Stimulated activated CD8-positive, alpha-beta memory T cell treated with anti-CD3 and anti-CD28 coated beads, Interleukin-2, amount 100 ng/mL, for 1 hour (primary cell): ENCODE measurements at places on chromosomes 16 and 17.

GRCh38 chr17:27960183-27960849, 67.2 kb upstream of the LYRM9 start:
- DNase-seq: no peak

GRCh38 chr16:67641779-67642708, 2.9 kb upstream of the CARMIL2 start:
- no peak for DNase-seq

- no peak for DNase-seq
Measured at GRCh38 chr17:57107498-57108101, 22.6 kb downstream of the AKAP1 start.

- no peak for DNase-seq
Measured at GRCh38 chr17:75273977-75274708, 3.1 kb upstream of the MIF4GD start.

DNA sequence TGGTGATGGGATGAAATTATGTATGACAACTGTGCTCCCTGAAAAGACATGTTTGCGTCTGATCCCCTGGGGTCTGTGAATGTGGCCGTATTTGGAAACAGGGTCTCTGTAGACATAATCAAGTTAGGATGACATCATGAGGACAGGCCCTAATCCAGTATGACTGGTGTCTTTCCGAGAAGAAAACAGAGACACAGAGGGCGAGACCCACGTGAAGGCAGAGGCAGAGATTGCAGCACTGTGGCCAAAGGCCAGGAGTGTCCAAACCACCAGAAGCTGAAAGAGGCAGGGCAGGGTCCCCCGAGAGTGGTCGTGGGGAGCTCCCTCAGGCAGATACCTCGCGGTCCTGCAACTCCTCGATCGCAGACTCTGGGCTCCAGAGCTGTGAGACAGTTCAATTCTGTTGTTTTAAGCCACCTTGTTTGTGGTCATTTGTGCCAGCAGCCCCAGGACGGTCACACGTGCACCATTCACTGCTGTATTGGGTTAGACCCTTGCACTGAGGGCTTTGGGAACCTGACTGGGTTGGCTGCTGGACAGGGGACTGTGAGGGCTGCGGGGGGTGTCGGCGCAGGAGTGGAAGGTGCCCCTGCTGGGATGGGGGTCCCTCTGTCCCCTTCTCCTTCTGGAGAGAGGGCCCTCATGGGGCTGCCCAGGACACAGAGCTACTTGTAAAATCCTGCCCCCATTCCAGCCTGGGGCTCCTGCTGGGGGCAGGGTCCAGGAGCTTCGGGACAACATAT, 27.7 kb downstream of the METRNL start:
- no peak for DNase-seq

DNA sequence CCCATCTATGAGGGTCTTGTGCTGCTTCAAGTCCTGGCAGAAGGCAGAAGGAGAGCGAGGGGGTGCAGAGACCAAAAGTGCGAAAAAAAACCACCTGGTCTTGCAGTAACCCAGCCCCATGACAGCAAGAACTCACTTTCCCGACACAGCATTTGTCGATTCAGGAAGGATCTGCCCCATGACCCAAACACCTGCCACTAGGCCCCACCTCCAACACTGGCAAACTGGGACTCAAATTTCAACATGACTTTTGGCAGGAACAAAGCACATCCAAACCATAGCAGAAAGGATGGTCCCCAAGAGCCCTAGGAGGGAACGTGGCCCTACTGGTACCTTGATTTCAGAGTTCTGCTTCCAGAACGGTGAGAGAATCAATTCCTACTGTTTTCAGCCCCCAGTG, 34.7 kb upstream of the KLHDC4 start:
- no peak for DNase-seq

DNA sequence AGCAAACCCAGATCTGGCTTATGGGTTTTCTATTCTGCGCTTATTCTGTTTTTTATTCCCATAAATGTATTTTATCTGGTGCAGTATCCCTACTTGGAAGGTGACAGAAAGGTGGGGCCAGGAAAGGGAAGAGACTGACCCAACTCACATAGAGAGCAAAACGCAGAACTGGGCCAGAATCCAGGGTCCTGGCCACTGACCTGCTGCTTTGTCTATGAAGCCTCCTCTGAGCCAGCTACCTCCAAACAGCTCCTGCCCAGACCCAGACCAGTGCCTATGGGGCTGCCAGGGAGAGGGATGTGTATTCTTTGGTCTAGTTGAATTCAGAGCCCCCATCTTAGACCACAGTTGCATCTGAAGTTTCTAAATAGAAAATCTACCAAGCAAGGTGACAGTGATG, 36.4 kb upstream of the CES5A start:
- no peak for DNase-seq

GRCh38 chr16:28534542-28535373, 4.0 kb downstream of the NUPR1 start:
- DNase-seq: no peak

- DNase-seq: peak; percentile 35
Measured at GRCh38 chr17:50055426-50056216, at the start of gene ITGA3. Gene ITGA3 (plus strand): TSS chr17:50056110. CDS start chr17:50056440, 330 bp downstream.

DNA sequence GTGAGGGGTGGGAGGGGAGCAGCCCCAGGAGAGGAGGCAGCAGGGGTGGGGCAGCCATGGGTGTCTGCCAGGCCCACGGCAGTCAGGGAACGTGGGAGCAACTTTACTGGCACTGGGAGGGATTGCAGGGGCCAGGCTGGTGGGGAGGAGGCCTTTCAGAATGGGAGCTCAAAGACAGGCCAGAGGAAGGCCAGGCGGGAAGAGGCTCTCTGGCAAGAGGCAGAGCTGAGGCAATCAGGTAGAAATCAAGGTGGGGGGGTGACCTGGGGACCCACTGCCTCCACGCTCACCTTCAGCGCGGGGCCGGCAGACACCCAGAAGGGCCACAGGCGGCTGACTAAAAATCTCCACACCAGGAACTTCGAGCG, 11.9 kb upstream of the GSE1 start:
- no peak for DNase-seq

DNA sequence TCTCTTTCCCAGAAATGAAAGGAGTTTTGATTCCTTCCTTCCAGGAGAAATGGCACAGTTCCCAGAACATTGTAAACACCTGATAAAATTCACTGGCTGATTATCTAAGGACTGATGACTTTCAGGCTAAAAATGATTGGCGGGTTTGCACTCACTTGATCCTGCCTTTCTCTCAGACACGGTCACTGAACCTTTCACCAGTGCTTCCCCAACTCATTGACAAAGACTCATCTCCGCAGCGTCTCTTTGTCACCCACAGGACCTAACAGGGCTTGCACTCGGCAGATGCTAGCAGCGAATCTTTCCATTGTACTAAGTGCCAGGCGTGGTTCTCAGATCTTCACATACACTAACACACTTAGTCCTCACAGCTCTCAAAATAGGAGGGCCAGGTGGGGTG, 7.3 kb upstream of the DHRS7C start:
- no peak for DNase-seq

GRCh38 chr16:63998-64913, 8.2 kb downstream of the RHBDF1 start:
- no peak for DNase-seq

GRCh38 chr17:42584880-42585279, 7.4 kb upstream of the PSMC3IP start:
- DNase-seq: no peak
